ENCODE measurements at places on chromosomes 13 and 19. TPM values are rescaled to one million over a fixed set of nuclear protein-coding genes. Genes with fewer than 3 reads are reported as not detected.

The LRRC63 gene
- total RNA-seq, result not detected

The KASH5 gene
- total RNA-seq, result not detected

GRCh38 chr13:99376132-99376531 lies 68.9 kb upstream of the GPR183 start:
- H3K4me1 ChIP-seq, result no peaks in the 10 kb centered on the region
- peaks cover 4% of the 10 kb centered on the region for H3K36me3 ChIP-seq
- no peak overlapping the region for H3K4me3 ChIP-seq
- no peak overlapping the region for H3K27ac ChIP-seq

GRCh38 chr13:34340534-34340933 lies 522.6 kb downstream of the RFC3 start:
- DNase-seq, result no peak
- H3K36me3 ChIP-seq, result no peaks in the 10 kb centered on the region
- H3K27me3 ChIP-seq, result no peaks in the 10 kb centered on the region
- no peak overlapping the region for H3K4me3 ChIP-seq
- H3K27ac ChIP-seq, result no peak overlapping the region

- no peak overlapping the region for H3K4me3 ChIP-seq
- no peaks in the 10 kb centered on the region for H3K4me1 ChIP-seq
- H3K36me3 ChIP-seq, result no peaks in the 10 kb centered on the region
- no peaks in the 10 kb centered on the region for H3K27me3 ChIP-seq
- DNase-seq, result no peak
These were observed 502.3 kb downstream of the TBC1D4 start for GRCh38 chr13:74979703-74980102.

The MFSD12 gene
- total RNA-seq, result 104 TPM

The DZIP1 gene
- total RNA-seq, result 34.0 TPM

- H3K27ac ChIP-seq, result no peak overlapping the region
- H3K4me3 ChIP-seq, result no peak overlapping the region
- H3K36me3 ChIP-seq, result no peaks in the 10 kb centered on the region
- DNase-seq, result peak; percentile 61
- no peaks in the 10 kb centered on the region for H3K4me1 ChIP-seq
These were observed 34.6 kb upstream of the ONECUT3 start for GRCh38 chr19:1718420-1719291.

The EFNB2 gene
- total RNA-seq, result 17.0 TPM

GRCh38 chr13:72530471-72530870 lies 197.0 kb downstream of the MZT1 start:
- DNase-seq, result peak; percentile 82
- H3K27ac ChIP-seq, result no peak overlapping the region
- no peak overlapping the region for H3K4me3 ChIP-seq
- H3K36me3 ChIP-seq, result no peaks in the 10 kb centered on the region

GRCh38 chr19:932648-933552 lies 7.1 kb downstream of the ARID3A start:
- no peaks in the 10 kb centered on the region for H3K36me3 ChIP-seq
- H3K27me3 ChIP-seq, result no peaks in the 10 kb centered on the region
- H3K4me1 ChIP-seq, result peaks cover 16% of the 10 kb centered on the region
- no peak overlapping the region for H3K4me3 ChIP-seq
- peak overlapping the region; percentile 48 for H3K27ac ChIP-seq

GRCh38 chr13:41971848-41972247 lies 10.9 kb upstream of the VWA8 start:
- H3K4me3 ChIP-seq, result no peak overlapping the region
- no peaks in the 10 kb centered on the region for H3K27me3 ChIP-seq
- H3K27ac ChIP-seq, result no peak overlapping the region
- no peak for DNase-seq
- no peaks in the 10 kb centered on the region for H3K36me3 ChIP-seq

GRCh38 chr19:38162094-38162493 lies 61.9 kb downstream of the DPF1 start:
- no peaks in the 10 kb centered on the region for H3K4me1 ChIP-seq
- no peak overlapping the region for H3K27ac ChIP-seq
- no peaks in the 10 kb centered on the region for H3K27me3 ChIP-seq
- H3K36me3 ChIP-seq, result peaks cover 50% of the 10 kb centered on the region
- peak; percentile 87 for DNase-seq

GRCh38 chr19:7006135-7006704 lies 15.0 kb downstream of the MBD3L2B start:
- H3K27me3 ChIP-seq, result no peaks in the 10 kb centered on the region
- H3K27ac ChIP-seq, result no peak overlapping the region
- DNase-seq, result no peak
- H3K4me1 ChIP-seq, result no peaks in the 10 kb centered on the region
- H3K36me3 ChIP-seq, result no peaks in the 10 kb centered on the region

- H3K27ac ChIP-seq, result no peak overlapping the region
- H3K27me3 ChIP-seq, result no peaks in the 10 kb centered on the region
- H3K36me3 ChIP-seq, result peaks cover 78% of the 10 kb centered on the region
- peak; percentile 73 for DNase-seq
- no peaks in the 10 kb centered on the region for H3K4me1 ChIP-seq
These were observed 14.3 kb downstream of the ZNF296 start for GRCh38 chr19:45061965-45062364.

GRCh38 chr19:55345101-55345817 lies 5.6 kb downstream of the KMT5C start:
- H3K27ac ChIP-seq, result no peak overlapping the region
- H3K27me3 ChIP-seq, result no peaks in the 10 kb centered on the region
- peaks cover 4% of the 10 kb centered on the region for H3K36me3 ChIP-seq
- H3K4me1 ChIP-seq, result peaks cover 6% of the 10 kb centered on the region
- H3K4me3 ChIP-seq, result no peak overlapping the region

DNA sequence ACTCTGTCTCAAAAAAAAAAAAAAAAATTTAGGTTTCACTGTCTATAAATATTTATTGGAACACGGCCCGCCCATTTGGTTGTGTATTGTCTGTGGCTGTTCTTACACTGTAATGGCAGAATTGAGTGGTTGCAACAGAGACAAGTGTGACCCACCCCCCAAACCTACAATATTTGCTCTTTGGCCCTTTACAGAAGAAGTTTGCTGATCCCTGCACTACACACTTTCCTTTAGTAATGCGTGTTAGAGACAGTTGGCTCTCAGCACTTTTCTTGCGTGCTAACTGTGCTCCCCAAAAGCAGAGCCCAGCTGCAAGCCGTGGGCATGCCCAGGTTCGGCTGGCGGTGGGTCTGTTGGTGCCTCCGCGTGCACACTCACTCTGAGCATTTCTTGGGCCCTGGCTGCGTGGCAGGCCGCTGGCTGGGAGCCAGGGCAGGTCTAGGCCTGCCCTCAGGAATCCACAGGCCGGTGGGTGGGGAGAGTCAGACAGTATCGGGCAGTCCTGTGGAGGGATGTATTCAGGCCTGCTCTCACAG lies 72.6 kb downstream of the SIPA1L3 start:
- H3K4me1 ChIP-seq, result peaks cover 11% of the 10 kb centered on the region
- H3K27ac ChIP-seq, result no peak overlapping the region
- no peaks in the 10 kb centered on the region for H3K27me3 ChIP-seq
- DNase-seq, result no peak
